ENCODE measurements at places on chromosomes 7 and 10. TPM values are rescaled to one million over a fixed set of nuclear protein-coding genes. Genes with fewer than 3 reads are reported as not detected.

DNA sequence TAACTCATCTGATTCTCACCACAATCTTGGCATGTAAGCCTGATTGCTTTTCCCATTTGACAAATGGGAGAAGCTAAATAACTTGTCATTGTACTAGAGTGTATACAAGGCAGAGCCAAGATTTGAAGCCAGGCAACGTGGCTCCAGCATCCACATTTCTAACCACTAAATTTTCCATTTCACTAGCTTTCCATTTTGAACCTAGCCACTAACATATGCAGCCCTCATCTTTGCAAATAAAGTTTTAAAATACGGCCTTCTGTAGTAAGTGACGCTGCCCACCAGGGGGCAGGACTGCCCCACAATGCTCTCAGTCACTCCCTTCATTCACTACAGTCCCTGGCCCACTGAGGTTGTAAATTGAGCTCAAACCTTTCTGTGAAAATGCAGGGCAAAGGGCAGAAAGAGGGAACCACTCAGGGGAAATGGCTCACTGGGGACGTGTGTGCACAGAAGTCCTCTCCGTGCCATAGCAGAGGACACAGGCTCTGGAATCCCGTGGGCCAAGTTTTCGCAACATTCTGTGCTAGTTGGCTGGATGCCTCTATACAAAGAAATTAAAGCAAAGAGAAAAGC, 315.7 kb downstream of the TNS3 start:
- no peaks in the 10 kb centered on the region for H3K27me3 ChIP-seq
- H3K4me3 ChIP-seq, result no peak overlapping the region
- no peak overlapping the region for H3K27ac ChIP-seq
- no peaks in the 10 kb centered on the region for H3K36me3 ChIP-seq
- peaks cover 6% of the 10 kb centered on the region for H3K4me1 ChIP-seq

Gene TAS2R41
- not detected for total RNA-seq

Gene CD36
- total RNA-seq, result 244 TPM

DNA sequence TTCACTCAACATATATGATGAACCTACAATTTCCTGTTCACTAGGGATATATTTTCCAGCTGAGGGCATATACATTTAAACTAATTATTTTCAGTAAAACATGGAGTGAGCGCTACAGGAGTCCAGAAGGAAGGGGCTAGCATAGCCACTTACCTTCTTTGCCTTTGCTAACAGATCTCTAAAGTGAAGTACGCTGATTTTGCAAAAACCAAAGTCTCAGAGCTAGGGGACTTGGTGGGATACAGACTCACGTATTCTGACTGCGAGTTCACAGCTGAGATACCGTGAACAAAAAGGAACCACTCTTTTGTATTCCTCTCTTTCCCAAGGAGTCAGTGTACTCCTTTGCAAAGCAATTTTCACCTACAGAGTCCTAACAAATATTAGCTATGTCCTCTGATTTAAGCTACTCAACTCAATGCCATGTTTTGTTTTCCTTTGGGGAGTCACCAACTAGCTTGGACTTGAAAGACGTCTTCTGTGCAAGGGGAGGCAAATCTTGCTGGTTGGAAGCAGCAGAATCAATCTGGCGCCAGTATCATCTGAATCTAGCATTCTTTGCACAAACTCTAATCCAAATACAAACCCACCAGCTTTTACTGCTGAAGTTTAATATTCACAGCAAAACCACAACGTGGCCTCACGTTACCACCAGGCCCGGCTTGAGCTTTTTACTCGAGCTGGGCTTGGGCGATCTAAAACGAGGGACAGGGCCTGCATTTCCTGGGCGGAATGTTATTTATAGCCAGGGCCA, 657 bp downstream of the CDNF start:
- peaks cover 1% of the 10 kb centered on the region for H3K36me3 ChIP-seq
- peak overlapping the region; percentile 56 for H3K4me3 ChIP-seq
- peak overlapping the region; percentile 96 for H3K27ac ChIP-seq
- H3K27me3 ChIP-seq, result no peaks in the 10 kb centered on the region
- H3K4me1 ChIP-seq, result peaks cover 15% of the 10 kb centered on the region
